ENCODE measurements at places on chromosomes 6 and 20.

DNA sequence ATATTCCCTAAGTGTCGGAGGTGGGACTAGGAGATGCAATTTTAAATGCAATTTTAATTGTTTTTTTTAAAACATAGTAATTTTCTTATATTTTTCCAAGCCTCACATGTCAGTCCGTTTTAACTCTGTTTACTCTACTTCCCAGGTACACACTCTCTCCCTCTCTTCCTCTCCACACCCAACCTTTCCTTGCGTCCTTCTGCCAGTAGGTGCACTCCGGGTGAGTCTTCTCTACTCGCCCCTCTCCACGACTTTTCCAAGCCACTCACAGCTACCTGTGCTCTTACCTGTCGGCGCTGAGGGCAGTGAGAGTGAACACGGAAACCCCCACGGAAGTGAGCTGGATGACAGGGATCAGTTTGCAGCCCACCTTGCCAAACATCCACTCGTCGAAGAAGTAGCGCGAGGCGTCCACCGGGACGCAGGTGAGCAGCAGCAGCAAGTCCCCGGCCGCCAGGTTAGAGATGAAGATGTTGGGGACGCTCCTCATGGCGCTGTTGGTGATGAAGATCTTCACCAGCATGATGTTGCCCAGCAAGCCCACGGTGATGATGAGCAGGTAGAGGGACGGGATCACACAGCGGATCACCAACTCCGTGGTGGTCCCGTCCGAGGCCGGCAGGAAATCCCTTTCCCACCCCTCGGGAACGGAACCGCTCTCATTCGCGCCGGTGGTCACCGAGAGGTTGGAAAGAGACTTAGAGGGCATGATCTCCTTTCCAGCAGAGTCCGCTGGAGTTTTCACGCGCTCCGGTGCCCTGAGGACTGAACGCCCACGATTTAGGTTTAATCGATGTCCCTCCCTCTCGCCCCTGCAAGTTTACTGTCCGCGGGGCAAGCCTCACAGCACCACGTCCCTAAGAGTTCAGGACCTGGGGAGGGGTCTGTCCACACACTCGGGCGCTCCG is 44.5 kb upstream of the GJE1 start:
- DNase-seq = no peak

GRCh38 chr20:12203399-12203798 is 285.7 kb downstream of the BTBD3 start:
- no peak for DNase-seq

DNA sequence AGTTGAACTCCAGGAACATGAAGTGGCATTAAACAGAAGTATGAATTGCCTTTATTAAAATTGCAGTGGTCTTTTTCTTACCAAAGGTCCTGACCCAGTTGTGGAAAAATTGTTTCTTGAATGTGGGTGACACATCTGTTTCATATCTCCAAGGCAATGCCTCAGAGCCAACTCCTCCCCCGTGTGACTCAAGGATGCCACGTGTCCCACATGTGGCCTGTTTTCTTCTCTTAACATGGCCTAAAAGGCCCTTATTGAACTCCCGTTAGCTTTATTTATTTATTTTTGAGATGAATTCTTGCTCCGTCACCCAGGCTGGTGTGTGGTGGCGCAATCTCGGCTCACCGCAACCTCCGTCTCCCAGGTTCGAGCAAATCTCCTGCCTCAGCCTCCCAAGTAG is 128.4 kb upstream of the ESR1 start:
- no peak for DNase-seq

DNA sequence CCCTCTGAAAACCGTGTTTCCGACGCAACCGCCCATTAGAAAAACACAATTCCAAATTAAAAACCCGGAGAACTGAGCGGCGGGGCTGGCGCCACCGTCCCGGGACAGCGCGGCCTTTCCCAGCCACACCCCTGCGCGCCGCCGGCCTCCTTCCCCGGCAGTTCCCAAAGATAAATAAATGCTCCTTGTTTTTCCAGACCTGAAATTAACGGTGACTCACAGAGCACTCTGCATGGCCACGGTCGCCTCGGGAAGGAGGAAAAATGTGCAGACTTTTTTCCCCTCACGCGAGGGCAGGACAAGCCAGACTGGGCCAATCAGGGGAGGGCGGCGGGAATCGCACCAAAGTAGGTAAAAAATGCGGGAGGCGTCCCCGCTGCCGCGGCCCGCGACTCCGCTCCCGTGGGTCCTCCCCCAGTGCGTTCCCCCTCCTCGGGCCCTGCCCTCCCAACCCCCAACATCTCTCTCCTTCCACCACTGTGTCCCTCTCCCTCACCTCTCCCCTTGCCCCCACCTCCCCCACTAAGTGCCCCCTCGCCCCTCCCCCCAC is 828 bp upstream of the DSTN start:
- DNase-seq = no peak

DNA sequence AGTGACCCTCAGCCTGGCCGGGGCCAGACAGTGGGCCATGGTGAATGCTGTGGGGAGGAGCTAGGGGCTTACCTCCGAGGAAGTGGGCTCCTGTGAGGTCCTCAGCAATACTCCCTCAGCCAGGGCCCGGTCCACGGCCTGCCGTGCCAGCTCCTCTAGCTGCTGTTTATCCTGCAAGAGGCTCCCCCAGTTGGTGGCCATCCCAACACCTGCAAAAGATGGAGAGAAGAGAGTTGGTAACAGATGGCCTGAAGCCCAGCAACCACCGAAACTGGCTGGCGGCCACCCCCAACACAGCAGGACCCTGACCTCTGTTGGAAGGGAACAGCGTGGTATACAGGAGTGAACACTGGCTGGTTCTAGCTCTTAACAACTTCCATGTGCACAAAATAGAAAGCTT is 4.0 kb downstream of the GSS start:
- no peak for DNase-seq

GRCh38 chr6:31844507-31844906 is 17.0 kb downstream of the HSPA1B start:
- no peak for DNase-seq

- no peak for DNase-seq
These were observed 8.7 kb upstream of the GTF3C6 start for GRCh38 chr6:110949679-110950285.
